ENCODE measurements at places on chromosomes 4 and X. TPM values are rescaled to one million over a fixed set of nuclear protein-coding genes. Genes with fewer than 3 reads are reported as not detected.

- DNase-seq: no peak
Observed at GRCh38 chr4:169272265-169272886, 1.6 kb upstream of the SH3RF1 start.

GRCh38 chr4:62394766-62395165, 1194.6 kb downstream of the ADGRL3 start:
- no peak for DNase-seq

DNA sequence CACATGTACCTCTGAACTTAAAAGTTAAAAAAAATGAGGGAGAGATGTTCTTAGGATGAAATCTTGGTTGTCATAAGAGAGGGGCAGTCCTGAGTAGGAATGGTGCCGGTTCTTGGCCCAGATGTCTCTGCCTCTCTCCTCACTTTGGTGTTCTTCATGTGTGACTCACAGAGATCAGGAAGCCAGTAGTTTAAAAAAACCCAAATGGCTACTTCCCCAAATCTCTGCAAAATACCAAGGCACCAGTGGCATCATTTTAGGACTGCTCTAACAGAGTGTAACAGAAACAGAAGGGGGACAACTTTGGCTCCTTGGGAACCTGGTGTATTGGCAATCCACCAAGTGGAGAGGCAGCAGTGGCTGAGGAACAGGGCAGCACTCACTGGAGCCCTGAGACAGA, 116.8 kb downstream of the SCD5 start:
- no peak for DNase-seq

DAPP1 gene
- 4.9 TPM for total RNA-seq

ANOS1 gene
- 2.3 TPM for total RNA-seq

Measured in mesenteric fat pad (tissue), 1 donor.